ENCODE measurements at places on chromosomes 6 and 20.

DNA sequence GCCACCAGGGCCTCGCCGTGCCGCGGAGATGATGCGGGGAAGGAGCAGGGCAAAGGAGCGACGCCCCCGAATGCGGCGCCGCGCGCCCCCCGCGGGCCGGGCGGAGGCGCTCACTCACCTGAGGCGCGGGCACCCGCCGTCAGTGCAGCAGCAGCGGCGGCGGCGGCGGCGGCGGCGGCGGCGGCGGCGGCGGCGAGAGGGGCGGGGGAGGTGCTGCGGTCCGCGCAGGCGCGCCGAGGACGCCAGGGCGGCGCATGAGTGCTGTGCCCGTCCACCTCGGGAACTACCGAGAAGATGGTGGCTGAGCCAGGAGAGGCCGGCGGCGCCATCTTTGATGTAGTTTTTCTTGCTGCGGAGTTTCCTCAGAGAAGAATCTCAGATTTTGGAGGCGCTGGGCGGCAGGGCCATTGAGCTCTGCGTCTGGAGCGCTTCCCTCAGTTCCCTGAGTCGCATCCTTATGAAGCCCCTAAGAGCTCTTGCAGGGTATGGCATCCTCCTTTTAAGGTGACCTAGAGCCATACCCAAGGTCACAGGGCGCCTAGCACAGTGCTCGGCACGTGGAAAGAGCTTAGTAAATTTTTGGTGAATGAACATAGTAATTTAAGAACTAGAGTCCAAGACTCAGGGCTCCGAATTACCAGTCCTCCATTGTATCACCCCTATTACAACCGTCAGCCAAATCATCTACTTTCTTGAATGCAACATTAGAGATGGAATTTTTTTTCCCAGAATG, at the start of gene NDRG3:
Gene NDRG3 (minus strand): TSS at position 164 of the 733 bp plus-strand sequence. CDS start 24,355 bp downstream, outside the sequence.
- peak; percentile 54 for DNase-seq

GRCh38 chr20:56865055-56865454, 235.9 kb downstream of the TFAP2C start:
- DNase-seq, result no peak

- DNase-seq, result no peak
These were observed 44.2 kb upstream of the TNFRSF21 start for GRCh38 chr6:47353871-47354270.

DNA sequence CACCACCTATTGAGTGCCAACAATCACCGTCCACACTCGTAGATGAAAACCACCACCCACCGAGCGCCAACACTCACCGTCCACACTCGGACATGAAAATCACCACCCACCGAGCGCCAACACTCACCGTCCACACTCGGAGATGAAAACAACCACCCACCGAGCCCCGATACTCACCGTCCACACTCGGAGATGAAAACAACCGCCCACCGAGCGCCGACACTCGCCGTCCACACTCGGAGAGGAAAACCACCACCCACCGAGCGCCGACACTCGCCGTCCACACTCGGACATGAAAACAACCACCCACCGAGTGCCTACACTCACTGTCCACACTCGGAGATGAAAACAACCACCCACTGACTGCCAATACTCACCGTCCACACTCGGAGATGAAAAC, 129.3 kb downstream of the IRF4 start:
- DNase-seq, result no peak

- no peak for DNase-seq
These were observed 26.9 kb downstream of the DEFB114 start for GRCh38 chr6:49937017-49937416.

DNA sequence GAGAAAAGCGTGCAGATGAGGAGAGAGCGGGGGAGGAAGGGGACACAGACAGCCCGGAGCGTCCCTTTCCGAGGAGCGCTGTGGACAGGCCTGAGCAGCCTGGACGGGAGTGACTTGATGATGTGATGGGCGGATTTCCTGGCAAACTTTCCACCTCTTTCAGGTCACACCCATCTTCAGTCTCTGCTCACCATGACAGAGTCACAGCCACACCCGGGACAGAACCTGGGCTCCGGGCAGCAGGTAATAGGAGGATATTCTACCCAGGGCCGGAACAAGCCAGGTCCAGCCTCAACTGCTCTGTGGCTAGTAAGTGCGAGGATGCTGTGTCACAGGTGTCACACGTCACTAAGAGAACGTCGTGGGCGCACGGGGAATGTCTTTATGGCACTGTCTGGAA, 84.3 kb downstream of the THBS2 start:
- no peak for DNase-seq

GRCh38 chr6:143673669-143674068, 4.1 kb upstream of the PHACTR2 start:
- DNase-seq, result peak; percentile 54

DNA sequence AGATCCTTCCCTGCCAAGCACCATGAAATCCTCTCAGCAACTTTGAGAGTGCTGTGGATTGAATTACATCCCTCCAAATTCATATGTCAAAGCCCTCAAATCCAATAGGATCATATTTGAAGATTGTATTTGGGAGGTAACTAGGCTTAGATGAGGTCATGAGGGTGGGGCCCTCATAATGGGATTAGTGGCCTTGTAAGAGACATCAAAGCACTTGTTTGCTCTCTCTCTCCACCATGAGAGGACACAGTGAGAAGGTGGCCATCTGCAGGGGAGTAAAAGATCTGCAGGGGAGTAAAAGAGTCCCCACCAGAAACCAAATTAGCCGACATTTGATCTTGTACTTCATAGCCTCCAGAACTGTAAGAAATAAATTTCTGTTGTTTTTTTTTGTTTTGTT, 298.2 kb downstream of the SAMD5 start:
- no peak for DNase-seq

DNA sequence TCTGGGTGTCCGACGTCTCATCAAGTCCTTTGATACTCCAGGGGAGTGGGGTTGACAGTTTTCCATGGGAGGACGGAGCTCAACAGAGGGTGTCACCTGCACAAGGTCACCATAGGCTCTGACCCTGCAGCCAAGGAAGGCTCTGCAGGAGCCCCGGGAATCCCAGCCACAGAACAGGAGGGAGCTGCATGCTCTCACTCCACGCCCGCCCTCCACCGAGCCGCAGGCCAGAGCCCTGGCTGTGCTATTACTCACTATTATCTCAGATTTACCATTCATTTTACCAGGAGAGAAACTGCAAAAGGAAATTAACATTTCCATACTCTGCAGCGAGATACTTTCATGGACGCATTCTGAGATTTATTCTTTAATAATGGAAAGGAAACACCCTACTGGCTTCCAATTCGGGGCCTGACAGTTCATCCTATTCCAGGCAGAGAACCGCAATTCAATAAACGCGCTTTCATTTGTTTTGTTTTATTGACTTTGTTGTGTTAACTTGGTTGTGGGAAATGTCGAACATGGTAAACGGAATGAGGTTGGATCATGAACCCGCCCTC, 18.3 kb upstream of the NTSR1 start:
- no peak for DNase-seq
